ENCODE measurements at places on chromosomes 16 and 17.

- no peak for DNase-seq
Measured at GRCh38 chr16:8663192-8664089, 11.0 kb upstream of the ABAT start.

DNA sequence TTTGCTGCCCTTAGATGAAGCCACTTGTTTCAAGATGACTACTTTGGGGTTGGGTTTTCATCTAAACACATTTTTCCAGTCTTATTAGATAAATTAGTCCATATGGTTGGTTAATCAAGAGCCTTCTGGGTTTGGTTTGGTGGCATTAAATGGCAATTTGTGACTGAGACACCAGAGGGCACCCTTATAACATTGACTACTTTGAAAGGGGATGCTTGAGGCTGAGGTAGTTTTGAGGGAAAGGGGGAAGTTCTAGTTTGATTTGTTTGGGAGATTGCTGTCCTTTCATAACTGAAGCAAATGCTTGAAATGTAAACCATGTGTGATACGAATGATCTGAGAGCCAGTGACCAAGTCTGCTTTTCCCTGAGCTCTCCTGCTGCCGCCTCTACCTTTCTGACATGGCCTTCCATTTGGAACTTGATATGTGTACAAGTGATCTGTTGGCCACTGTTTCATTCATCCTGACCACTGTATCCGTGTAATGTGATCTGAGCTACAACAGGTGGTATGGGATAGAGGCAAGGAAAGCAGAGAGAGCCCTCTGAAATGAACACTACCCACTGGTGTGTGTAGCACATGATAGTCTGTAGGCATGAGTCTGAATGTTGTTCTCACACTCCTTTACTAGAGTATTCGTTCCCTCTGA, 5.8 kb upstream of the RARA start:
- no peak for DNase-seq

DNA sequence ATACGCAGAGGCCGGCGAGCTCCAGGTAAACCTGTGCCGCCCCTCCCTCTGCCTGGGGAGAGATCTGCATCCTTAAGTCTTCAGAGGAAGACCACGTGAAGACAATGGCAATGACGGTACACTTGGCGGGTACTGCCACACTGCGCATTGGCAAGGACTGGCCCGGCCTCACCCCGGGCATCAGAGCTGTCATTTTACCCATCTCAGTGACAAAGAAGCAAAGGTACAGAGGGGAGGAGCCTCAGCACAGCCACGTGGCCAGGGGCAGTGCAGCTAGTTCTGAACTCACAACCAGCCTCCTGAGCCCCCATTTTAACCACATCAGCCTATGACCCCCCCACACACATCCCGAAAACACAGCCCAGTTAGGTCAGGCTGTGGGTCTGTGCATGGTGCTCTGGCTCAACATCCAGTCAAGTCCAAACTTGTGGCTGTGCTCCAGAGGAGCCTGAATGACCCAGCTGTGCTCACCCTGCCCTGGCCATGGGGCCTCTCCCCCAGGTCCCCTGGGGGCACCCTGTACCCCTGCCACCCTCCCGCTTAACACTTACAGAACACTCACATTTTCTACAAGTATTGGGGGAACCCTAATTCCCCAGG, 80.6 kb downstream of the C16orf95 start:
- DNase-seq: no peak

DNA sequence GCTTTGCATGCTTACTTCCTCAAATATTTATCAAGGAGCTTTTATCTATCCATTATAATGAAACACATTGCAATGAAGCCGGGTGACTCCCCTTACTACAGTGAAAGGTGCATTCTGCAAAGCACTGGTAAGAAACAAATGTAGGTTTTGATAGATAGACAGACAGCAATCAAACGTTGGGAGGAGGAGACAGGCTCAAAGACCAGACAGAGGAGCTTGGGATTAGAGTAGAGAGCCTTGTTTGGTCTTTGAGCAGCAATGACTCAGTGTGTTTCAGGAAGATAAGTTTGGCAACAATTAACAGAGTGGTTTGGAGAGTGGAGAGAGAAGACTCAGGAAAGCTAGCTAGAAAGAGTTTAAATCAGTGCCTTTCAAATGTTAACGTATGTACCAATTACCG, 68.8 kb downstream of the ZNF18 start:
- no peak for DNase-seq

DNA sequence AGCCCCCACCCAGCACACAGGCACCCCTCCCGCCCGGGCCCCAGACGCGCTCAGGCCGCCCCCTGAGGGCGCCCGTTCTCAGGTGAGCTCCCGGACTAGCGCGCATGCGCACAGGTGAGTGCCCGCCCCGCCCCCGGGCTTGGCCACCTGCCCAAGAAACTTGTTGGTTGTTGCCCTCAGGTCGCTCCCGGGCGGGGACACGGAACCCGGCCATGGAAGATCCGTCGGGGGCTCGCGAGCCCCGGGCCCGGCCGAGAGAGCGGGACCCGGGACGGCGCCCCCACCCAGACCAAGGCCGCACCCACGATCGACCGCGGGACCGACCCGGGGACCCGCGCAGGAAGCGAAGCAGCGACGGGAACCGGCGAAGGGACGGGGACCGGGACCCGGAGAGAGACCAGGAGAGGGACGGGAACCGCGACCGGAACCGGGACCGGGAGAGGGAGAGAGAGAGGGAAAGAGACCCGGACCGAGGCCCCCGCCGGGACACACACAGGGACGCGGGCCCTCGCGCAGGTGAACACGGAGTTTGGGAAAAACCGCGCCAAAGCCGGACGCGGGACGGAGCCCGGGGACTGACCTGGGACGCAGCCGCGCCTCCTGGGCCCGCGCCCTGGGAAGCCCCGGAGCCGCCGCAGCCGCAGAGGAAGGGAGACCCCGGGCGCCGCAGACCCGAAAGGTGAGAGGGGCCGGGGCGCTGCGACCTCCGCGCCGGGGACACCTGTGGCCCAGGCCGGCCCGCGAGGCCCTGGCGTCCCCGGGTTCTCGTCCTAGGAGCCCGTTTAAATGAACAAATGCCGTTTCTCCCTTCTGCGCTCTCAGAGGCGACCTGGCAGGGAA, at the start of gene MARVELD3:
Gene MARVELD3 (plus strand): TSS at position 167 of the 840 bp plus-strand sequence. CDS start 46 bp downstream, at position 213.
- DNase-seq: peak; percentile 72

DNA sequence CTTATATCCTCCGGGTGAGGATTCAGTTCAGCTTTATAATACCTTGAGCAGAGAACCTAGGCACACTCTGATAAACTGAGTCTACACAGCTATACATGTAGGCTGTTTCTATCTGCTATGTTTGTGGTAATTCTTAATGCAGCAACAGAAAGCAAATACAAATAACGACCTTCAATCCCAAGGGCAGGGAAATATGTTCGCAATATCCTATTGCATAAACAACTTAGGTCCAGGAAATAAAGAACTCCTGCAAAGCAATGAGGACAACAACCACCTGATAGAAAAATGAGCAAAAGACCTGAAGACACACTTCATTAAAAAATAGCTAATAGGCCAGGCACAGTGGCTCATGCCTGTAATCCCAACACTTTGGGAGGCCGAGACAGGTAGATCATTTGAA, 213.3 kb downstream of the CPPED1 start:
- no peak for DNase-seq

GRCh38 chr17:33798308-33798707, 456.8 kb upstream of the CCL2 start:
- DNase-seq: no peak

DNA sequence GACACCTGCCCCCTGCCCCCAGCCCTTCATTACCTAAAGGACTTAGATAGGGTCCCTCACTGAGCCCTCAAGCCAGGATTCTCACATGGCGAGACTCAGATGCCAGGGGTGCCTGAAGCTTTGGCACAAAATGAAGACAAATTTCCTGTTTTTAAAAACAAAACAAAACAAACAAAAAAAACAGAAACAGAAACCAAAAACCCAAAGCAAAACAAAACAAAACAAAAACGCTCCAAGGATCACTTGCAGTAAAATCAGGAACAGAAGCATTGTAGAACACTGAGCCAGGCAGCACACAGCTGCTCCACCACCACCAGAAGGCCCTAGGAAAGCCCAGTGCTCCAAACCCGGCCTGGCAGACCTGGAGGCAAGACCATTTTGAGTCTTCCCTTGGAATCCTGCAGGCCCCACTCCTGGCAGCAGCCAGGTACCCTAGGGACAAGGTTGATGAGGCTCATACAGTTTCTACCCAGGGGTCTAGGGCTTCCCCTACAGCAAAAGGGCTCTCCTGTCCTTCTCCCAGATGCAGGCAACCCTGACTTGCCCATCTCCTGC, 20.8 kb downstream of the MYO18A start:
- no peak for DNase-seq

DNA sequence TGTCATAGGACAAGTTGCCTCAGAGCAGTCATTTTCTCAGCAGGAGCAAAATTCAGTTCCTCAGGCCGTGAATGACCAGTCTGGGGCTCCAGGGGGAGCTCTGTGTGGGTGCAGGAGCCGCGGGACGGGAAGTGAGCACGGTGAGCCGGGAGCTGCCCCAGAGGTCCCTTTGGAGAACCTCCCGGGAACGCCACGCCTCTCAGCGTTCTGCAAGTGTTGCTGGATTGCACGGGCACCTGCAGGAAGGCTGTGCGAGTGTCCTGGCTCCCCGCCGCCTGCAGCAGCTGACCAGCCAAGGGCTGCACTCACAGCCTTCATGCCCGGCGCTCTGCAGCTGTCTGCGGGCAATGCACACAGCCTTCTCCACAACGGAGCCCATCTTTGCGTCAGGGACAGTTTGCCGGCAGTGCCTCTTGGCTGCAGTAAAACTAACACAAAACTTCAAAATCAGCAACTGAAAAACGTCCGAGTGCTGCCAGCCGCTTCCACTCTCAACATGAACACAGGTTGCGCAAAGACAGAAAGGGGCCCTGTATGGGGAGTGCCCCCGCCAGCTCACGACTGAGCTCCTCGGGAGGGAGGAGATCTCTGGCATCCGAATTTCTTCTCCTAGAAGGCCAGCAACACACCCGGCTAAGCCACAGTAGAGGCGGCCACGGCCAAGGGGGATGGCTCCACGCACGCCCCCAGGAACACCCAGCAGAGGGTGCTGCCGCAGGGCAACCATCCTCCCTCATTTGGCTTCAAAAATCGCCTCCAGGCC, 16.0 kb downstream of the NDUFAF8 start:
- DNase-seq: peak; percentile 93

DNA sequence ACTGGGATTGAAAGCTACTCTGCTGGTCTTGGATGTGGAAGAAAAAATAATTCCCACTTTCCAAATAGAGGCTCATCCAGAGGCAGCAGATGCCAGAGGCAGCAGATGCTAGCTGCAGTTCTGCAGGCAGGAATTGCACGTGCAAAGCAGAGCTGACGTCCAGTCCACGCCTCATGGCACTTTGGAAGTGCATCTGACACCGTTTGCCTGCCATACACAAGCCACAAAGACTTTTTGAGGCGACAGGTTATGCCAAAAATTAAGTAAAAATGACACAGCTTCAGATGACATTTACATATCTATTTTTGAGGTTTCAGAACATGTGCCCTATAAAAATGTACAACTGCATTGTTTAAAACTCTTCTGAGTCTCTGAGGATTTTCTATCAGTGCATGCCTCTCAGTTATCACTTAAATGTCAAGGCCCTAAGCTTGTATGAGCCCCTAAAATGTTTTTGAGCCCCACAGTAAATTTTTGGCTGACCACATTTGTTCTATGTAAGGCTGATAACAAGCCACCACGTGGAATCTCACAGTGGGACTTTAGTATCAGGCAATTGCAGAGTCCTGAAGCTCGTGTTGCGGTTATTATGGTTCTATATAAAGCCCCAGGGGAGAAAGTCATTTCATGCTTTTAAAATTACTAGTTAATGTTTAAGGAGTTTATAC, 239.2 kb downstream of the PRKCA start:
- no peak for DNase-seq

- DNase-seq: no peak
Measured at GRCh38 chr17:37699285-37699973, 45.4 kb downstream of the HNF1B start.

DNA sequence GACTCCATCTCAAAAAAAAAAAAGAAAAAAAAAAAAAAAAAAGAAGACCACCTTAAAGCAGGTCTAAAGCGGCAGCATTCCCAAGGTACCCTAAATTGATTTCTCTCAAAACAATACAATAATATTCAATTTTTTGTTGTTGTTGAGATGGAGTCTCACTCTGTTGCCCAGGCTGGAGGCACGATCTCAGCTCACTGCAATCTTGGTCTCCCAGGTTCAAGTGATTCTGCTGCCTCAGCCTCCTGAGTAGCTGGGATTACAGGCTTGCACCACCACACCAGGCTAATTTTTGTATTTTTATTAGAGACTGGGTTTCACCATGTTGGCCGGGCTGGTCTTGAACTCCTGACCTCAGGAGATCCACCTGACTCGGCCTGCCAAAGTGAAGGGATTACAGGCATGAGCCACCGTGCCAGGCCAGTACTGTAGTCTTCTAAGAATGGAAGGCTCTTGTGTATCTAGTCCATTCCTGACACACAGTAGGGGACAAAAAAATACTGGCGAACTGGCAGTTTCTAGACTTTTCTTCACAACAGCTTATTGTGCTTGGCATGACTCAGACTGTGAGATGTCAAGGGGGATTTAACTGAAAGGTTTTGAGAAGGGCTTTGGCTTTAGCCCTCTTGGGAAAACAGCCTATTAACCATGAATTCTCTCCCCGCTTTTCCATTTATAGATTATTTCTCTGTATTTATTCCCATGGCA, 17.3 kb downstream of the CDR2 start:
- no peak for DNase-seq

GRCh38 chr17:54530398-54530797, 370.3 kb upstream of the TOM1L1 start:
- DNase-seq: no peak

DNA sequence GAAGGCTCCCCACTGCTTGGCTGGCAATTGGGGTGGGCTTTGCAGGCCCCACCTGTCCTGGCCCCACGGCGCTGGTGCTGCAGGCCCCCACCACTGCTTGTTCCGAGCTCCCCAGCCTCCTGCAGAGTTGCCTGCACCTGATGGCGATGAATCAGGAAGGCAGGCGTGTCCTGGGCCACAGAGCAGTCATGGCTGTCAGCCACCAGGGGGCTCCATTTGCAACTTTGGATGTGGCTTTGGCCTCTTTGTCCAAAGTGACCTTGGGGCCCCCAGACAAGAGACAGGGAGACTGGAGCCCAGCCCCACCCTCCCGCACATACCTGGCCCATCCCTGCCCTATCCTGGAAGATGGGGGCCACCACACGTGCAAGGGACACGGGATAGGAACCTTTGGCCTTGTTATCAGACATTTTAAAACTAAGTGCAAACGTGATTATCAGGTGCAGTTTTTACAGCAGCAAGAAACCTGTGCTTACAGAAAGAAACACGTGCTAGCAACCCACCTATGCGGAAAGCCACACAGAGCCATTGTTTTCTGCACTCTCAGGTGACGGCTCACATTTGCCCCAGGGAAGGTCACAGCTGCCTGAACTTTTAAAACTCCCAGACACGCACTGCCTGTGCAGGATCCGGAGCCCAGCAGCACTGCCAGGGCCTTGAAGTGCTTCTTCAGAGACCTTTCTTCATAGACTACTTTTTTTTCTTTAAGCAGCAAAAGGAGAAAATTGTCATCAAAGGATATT, at the start of gene DNASE1:
Gene DNASE1 (plus strand): TSS at position 443 of the 743 bp plus-strand sequence. CDS start 683 bp downstream, outside the sequence.
- peak; percentile 74 for DNase-seq

DNA sequence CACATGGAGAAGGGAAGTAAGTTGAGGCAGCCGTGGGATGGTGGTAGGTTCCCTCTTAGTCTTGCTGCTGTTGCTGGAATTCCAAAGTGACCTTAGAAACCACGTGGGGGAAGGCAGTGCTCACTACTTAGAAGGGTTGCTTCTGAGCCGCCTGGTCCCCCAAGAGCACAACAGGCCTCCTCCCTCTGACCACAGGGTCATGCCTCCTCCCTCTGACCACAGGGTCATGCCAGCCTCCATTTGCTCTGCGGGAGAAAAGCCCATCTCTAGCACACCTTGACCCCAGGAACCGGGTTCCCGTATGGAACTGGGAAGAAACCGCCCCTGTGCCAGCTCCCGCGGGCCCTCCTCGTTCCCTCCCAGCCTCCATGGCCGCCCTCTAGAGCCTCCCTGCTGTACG, 13.4 kb upstream of the ZFPM1 start:
- DNase-seq: no peak

- peak; percentile 72 for DNase-seq
Measured at GRCh38 chr17:21358682-21359482, 17.3 kb upstream of the KCNJ12 start.
